HEK293T (cell line): ENCODE measurements at places on chromosomes 16 and 17.

- DNase-seq: no peak
Observed at GRCh38 chr16:81241706-81242105, 3.2 kb downstream of the BCO1 start.

DNA sequence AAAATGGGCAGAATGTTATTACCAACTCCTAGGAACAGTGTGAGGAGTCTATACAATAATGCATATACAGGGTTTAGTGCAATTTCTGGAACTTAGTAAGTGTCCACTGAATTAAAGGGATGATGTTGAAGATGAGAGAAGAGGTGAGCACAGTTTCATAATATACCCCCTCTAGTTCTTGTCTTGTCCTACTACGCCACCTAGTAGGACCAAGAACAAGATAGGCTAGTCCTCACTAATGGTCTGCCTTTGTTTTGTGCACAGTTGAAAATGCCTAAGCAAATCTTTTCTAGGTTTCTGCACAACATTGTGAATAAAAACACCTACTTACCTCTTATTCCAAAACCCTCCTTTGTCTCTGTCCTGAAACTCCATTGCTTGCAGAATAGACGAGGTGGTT is 670.2 kb downstream of the CDH8 start:
- DNase-seq: no peak

- DNase-seq: no peak
Observed at GRCh38 chr17:16287563-16288027, 65.7 kb downstream of the CENPV start.

GRCh38 chr16:85400305-85401205 is 212.6 kb upstream of the GSE1 start:
- DNase-seq: no peak

DNA sequence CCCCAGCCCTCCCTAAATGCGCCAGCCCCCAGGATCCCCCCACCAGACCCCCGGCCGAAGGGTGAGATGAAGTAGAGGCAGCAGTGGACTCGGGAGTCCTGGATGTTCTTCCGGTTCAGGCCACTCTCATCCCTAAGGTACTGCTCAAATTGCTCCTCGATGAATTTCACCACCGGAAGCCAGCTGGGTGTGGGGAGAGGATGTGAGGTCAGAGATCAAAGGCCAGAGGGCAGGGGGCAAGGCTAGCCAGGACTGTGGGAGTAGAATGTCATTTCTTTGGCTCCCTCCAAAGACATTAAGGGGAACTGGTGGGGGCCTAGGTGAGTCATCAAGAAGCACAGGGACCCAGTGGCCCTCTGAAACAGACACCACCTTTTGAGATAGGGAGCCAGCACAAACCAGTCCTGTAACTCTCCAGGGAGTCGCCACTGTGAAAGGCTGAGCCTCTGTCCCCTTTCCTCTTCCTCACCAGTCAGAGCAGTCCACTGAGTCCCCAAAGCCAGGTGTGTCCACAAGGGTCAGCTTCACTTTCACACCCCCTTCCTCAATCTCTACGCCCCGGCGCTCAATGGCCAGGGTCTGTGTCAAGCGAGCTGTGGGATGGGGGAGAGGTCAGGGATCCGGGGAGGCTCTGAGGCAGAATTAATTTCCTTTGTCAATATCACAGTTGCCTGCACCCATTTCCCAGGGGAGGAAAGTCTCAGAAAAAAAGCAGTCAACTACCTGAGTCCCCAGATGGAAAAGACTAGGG is 895 bp downstream of the SEPTIN1 start:
- no peak for DNase-seq

- no peak for DNase-seq
Observed at GRCh38 chr16:81767987-81768592, 11.0 kb upstream of the PLCG2 start.

GRCh38 chr17:78950870-78951269 is 25.7 kb upstream of the TIMP2 start:
- DNase-seq: no peak

GRCh38 chr17:38572669-38573365 is 32.9 kb downstream of the SRCIN1 start:
- peak; percentile 70 for DNase-seq

DNA sequence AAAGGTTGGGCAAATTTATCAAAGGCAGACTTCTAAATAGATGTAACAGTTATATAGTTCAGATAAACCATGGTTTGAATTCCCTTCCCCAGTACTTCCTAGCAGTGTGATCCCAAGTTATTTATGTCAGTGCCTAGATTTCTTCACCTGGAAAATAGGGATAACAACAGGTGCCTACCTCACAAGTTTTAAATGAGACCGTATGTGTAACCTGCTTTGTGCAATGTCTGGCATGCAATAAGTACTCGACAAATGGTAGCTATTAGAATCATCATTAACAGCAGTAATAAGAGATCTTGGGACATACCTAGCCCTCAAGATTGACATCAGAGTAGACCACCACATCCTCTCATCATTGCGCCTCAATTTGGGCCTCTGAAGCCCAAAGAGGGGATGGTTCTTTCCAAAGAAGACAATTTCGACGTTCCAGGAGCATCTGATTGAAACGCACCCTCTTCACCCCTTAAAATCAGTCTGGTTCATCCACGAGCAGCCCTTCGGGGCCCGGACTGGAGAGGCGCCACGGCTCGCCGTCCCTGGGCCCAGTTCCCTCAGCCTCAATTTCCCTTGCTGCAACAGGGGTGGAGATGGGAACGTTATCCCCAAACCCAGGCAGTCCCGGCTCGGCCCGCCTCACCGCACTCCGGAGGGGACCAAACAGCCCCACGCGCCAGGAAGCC is 541 bp downstream of the ACACA start:
- no peak for DNase-seq

- DNase-seq: no peak
Observed at GRCh38 chr17:58985367-58985766, 121.3 kb downstream of the TRIM37 start.

DNA sequence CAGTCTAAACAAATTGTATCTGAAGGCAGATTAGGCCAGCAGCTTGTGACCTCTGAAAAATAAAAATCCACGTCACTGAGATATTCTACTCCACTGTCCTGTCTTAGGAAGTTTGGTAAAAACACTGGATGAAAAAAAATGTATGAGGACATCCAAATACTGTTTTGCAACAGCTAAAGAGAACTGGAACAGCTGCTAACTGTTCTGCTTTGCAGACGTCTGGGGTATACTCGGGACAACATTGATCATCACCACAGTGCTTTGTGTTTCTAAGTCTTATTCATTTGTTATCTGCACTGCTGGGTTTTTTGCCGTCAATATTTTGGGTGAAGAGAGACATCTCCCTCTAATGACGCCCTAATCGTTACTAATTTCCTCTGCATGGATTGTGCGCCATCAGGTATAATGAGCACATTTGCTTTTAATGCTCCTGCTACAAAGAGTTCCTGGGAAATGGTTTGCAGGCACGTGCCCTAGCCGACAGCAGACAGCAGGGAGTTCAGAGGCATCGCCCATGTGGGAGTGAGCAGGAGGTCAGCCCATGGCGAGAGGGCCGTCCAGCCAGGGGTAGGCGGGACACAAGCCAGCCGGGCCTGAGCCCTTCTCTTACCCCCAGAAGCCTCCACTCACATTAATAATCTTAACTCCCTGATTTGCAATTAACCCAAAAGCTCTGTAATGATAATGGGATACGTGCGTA is 87.0 kb downstream of the CBLN1 start:
- no peak for DNase-seq

- DNase-seq: no peak
Observed at GRCh38 chr16:22692916-22693637, 120.9 kb upstream of the HS3ST2 start.

DNA sequence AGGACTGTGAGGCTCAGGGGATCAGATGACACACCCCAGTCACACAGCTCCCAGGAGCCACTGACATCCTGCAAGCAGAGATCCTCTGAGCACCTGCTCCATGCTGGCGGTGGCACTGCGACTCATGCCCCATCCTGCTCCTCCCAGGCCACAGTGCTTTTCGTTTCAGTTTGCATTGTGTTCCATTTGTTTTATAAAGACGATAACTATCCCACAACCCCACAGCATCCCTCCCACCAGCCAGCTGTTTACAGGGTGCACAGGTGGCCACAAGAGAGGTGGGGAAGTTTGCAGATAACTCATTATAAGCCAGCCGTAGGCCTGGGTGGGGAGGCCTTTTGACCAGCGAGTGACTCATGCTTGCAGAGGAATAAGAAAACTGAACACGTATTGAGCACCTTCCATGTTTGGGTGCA is 28.2 kb downstream of the BCO1 start:
- no peak for DNase-seq

GRCh38 chr17:60406887-60407286 is 15.0 kb upstream of the USP32 start:
- no peak for DNase-seq

DNA sequence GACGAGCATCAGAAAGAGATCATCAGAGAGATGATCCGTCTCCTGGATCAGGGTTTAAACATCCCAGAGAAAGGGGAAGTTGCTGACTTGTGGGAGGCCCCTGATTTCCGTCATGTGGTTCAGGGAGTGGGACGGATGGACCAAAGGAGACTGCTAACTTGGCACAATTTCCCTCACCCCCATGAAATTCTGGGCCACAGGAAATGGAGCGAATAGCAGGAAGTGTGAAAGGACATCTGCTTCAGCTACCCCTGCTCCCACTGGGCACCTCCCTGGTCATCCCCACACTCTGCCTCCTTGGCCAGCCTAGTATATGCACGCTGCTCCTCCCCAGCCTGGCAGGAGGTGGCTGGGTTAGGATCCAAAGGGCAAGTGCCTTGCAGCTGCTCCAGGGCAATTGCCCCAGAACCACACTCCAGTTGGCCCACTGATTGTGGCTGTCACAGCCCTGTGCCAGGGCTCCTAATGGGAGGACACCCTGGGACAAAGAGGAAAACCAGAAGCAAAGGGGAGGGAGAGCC is 1.3 kb downstream of the ARRB2 start:
- no peak for DNase-seq

DNA sequence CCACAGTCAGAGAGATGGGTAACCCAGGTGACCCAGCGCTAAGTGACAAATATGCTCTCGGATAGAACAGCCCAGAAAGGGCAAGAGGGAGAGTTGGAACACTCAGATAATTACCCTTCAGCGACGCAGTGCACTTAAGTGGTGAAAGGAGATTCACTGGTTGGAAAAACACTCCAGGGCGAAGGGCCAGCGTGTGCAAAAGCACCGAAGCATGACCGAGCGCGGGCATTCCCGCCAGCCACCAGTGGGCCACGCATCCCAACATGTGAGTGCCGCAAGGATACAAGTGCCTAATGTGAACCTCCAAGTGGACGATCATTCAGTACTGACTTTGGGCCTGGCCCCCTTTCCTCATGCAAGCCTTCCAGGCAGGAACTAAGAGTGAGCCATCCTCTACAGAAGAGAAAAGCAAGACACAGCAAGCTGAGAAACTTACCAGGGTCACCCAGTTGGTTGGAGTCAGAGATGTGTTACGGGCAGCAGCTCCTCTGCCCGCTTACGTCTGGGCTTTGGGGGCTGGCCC is 258.4 kb downstream of the C16orf95 start:
- DNase-seq: no peak

DNA sequence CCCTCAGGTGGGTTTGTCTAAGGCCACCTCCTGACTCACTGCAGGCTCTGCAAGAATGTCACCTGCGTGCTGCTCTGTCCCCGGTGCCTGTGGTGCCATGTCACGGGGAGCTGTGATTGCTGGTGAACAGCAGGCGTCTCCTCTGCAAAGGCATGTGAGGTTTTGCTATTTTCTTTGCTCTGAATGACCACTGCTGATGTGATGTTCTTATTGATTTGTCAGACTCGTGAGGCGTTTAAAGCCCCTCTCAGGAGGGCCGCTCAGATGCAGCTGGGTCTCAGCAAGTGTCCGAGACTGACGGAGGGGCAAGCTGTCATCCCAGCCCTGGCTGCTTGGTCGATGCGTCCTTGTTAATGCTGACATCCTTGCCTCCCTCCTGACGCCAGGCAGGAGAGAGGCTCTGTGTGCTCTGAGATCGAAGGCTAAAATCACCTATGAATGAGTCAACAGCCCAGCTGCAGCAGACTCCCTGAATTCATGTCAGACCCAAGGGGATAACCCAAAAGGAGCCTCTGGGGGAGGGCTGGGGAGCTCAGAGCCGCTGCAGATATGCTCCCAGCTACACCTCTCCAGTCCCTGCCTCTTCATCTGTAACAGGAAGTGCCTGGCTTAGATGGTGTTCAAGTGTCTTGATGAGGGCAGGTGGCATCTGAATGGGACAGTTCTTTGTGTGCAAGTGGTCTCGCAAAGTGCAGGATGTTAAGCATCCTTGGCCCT is 11.8 kb upstream of the PEMT start:
- no peak for DNase-seq

DNA sequence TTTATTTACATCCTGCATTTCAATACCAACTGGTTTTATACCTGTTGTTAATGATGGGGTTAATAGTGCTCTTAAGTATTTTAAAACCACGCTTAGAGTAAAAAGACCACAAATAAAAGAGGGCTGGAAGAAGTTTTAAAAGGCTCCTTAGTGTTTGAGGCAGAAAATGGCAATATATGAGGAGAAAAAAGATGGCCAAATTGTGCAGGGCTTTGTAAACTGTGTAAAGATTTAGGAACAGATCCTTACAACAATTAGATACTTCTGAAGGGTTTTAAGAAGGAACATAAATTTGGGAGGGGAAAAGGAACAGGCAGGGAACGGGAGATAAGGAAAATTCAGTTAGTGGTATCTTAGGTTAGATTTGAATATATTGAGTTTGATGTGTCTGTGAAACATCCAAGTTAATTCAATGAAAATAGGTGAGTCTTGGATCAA is 12.7 kb downstream of the CDC27 start:
- no peak for DNase-seq

DNA sequence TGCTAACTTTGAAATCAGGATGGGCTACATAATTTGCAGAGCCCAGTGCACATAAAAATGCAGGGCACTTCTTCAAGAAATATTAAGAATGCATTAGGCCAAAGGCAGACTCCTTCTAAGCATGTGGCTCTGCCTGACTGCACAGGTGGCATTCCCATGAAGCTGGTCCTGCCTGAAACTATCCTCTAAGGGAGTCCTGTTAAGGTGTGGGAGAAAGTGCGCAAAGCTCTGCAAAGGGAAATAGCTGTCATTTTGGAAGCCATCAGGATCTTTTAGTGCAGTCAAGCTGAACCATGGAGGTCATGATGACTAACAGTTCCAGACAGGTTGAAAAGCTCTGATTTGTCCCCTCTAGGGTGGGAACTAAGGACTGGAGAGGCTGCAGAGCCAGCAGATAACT is 41.9 kb upstream of the CRHR1 start:
- DNase-seq: no peak
